ENCODE measurements at places on chromosomes 6 and 20.
A peak's percentile ranks its signal among the peaks of the same experiment; 100 is the strongest.

DNA sequence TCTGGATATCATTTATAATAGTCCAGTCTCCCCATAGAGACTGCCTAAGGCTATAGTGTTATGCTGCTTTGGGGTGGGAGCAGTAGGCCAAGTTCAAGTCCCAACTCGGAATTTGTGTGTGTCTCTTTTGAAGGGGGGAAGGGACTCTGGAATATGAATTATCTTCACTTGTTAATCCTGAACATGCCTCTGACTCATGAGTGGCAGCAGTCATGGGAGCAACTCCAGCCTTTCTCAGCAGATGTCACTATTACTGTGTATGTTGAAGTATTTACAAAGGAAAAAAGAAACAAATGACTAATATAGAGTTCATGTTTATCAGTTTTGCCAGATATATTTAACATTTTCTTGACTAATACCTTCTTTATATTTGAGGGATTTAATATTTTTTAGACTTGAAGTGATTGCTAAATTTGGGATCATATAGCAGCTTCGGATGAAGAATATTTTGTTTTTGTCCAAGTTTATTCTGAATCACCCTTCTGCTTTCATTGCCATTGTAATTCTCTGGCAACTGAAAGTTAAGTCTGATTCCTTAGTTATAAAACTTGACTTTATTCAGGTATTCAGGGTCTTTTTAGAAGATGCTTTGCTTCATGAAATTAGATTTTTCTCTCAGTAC lies 23.4 kb downstream of the FAM217A start:
- DNase-seq: no peak

GRCh38 chr6:11392778-11393507 lies 144.6 kb upstream of the TMEM170B start:
- DNase-seq: no peak

GRCh38 chr20:7855545-7855944 lies 84.7 kb downstream of the HAO1 start:
- no peak for DNase-seq

GRCh38 chr20:13291157-13291556 lies 70.1 kb downstream of the ISM1 start:
- no peak for DNase-seq

- no peak for DNase-seq
These were observed 106.0 kb downstream of the ZNF217 start for GRCh38 chr20:53487461-53488200.

DNA sequence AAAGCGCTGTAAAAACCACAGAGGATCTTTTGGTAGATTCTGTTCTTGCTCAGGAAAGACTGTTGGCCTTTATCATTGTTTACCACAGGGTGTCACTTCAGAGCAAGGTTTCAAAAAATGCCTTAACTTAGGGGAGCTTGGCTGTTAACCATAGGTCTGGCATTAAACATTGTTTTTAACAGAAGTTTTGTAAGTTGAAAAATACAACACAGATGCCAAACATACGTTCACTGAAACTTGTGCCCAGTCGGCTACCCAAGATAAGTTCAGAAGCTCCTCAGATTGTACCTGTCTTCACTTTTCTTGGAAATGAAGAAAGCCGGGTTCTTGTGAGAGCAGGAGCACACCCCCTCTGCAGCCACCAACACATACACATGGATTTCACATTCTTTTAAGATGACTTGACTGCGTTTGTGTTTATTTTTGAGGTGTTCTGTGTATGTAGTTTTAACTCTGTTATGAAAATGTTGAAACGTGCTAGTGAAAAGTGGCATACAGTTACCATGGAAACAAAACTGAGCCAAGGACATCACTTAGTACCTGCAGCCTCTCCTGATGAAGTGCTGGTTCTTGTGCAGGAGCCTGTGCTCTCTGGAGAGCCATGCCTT lies 64.9 kb downstream of the SYCP2L start:
- DNase-seq: peak; percentile 53

- DNase-seq: no peak
These were observed 37.0 kb upstream of the SAMHD1 start for GRCh38 chr20:36988494-36988966.

DNA sequence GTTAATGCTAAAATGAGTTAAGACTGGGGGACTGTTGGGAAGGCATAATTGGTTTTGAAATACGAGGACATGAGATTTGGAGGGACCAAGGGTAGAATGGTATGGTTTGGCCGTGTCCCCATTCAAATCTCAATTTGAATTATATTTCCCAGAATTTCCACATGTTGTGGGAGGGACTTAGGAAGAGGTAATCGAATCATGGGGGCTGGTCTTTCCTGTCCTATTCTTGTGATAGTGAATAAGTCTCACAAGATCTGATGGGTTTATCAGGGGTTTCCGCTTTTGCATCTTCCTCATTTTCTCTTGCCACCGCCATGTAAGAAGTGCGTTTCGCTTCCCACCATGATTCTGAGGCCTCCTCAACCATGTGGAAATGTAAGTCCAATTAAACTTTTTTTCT lies 12.7 kb downstream of the ZBTB9 start:
- DNase-seq: no peak

DNA sequence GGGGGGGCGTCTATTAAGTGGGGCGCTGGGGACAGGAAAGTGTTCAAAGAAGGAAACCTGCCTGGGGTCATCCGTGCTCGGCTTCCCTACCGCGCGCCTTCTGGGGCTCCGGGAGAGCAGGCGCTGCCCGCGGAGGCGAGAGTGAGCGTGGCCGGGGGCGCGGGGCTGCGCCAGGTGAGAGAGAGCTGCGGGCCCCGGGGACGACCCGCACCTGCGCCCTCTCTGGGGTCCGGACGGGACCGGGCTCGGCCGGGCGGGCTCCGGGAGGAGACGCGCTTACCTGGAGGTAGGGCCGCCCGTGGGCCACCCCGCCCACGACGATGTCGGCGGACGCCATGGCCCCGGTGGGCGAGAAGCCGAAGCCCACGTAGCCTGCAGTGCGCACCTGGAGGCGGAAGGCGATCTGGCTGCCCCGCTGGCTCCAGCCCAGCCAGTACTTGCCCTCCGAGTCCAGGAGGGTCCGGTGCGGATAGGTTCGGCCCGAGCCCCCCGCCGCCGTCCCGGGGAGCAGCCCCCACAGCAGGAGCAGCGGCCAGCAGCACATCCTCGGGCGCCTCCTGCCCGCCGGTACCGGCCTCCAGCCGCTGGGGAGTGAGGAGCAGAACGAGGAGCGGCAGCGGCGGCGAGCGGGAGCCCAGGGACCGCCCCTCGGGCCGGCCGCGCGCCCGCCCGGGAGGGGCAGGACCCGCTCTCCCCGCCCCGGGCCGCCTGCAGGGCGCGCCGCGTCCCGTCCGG lies at the start of gene MOXD1:
Gene MOXD1, minus strand, starts transcription at position 593 of the 735 bp plus-strand sequence. Its CDS starts 49 bp downstream, at position 544.
- no peak for DNase-seq

GRCh38 chr6:165676435-165677068 lies 13.5 kb upstream of the PDE10A start:
- no peak for DNase-seq

- no peak for DNase-seq
These were observed 39.6 kb upstream of the CMTR1 start for GRCh38 chr6:37393381-37393929.

- no peak for DNase-seq
These were observed 275.0 kb downstream of the CENPW start for GRCh38 chr6:126614642-126615504.

- peak; percentile 60 for DNase-seq
These were observed 124.7 kb upstream of the MARCKS start for GRCh38 chr6:113732384-113732966.

- DNase-seq: no peak
These were observed 931.4 kb downstream of the QKI start for GRCh38 chr6:164345806-164346496.

- DNase-seq: no peak
These were observed 139.2 kb downstream of the SOX4 start for GRCh38 chr6:21732731-21733130.

GRCh38 chr20:16761305-16761829 lies 13.2 kb downstream of the OTOR start:
- DNase-seq: peak; percentile 51

- DNase-seq: no peak
These were observed 253.4 kb upstream of the MOCS1 start for GRCh38 chr6:40187535-40188144.

GRCh38 chr6:150304429-150304828 lies 64.4 kb upstream of the IYD start:
- no peak for DNase-seq

- DNase-seq: no peak
These were observed 385.9 kb upstream of the RUNX2 start for GRCh38 chr6:44942201-44942600.

DNA sequence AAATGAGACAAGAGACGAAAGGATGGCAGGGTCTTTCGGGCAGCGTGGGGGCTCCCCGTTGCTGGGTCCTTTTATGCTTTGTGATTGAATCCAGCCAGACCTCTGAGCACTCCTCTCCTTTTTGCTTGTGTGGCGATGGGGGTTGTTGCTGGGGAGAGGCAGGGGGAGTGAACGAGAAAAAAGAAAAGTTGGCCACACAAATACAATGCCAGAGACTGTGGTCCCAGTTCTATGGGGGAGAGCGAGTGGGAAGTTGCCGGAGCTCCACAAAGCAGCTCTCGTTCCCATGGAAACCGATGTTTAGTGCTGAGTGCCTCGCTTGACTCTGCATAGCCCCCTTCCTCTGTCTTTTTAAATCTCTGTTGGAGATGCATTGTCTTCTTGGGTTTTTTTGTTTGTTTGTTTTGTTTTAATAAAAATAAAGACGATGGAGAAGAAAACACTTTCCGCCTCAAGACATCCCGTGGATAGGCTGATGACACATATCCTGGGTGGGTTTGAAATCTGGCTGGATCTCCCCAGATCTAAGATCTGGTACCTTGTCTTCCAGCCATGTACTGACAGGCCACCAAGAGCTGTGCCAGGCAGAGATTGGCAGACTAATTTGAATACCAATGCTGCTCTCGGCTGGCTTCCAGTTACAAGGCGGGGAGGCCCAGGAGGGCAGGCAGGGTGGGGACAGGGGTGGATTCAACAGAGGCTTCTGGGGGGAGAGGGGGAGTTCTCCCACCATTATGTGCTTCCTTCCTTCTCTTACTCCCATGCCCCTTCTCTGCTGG lies 529.3 kb downstream of the QKI start:
- no peak for DNase-seq
